ENCODE measurements at places on chromosomes 16 and 17. TPM values are rescaled to one million over a fixed set of nuclear protein-coding genes. Genes with fewer than 3 reads are reported as not detected.

- H3K4me3 ChIP-seq = no peak overlapping the region
- no peaks in the 10 kb centered on the region for H3K36me3 ChIP-seq
- no peak overlapping the region for H3K27ac ChIP-seq
These were observed 7.4 kb downstream of the ADAD2 start for GRCh38 chr16:84198401-84198800.

GRCh38 chr16:12168074-12169000 lies 191.8 kb downstream of the SNX29 start:
- no peaks in the 10 kb centered on the region for H3K36me3 ChIP-seq
- H3K27me3 ChIP-seq = no peaks in the 10 kb centered on the region
- H3K27ac ChIP-seq = no peak overlapping the region
- H3K4me3 ChIP-seq = no peak overlapping the region

DNA sequence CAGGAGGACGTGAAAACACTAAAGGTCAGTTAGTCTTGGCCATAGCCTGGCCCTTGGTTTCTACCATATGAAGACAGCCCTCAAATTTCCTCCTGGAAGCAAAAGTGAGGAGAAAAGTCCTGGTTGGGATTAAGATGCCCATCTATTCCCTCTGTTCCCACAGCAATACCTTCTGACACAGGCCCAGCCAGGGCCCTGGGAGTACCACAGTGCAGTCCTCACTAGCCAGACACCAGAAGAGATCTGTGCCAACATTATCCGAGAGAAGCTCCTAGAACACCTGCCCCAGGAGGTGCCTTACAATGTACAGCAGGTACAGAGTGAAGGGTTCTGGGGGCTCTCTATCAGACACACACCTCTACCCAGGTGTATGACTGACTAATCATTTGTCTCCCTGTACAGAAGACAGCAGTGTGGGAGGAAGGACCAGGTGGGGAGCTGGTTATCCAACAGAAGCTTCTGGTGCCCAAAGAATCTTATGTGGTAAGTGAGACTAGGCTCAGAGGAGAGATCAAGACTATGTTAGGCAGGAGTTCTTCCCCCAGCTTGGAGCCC lies 4.1 kb downstream of the ERAL1 start:
- H3K27me3 ChIP-seq = no peaks in the 10 kb centered on the region
- H3K36me3 ChIP-seq = peaks cover 19% of the 10 kb centered on the region
- DNase-seq = no peak
- H3K27ac ChIP-seq = no peak overlapping the region

- no peaks in the 10 kb centered on the region for H3K27me3 ChIP-seq
- peak; percentile 68 for DNase-seq
- H3K36me3 ChIP-seq = no peaks in the 10 kb centered on the region
- H3K4me3 ChIP-seq = no peak overlapping the region
- no peaks in the 10 kb centered on the region for H3K4me1 ChIP-seq
- no peak overlapping the region for H3K27ac ChIP-seq
These were observed 13.1 kb upstream of the SEPHS2 start for GRCh38 chr16:30458561-30459394.

DNA sequence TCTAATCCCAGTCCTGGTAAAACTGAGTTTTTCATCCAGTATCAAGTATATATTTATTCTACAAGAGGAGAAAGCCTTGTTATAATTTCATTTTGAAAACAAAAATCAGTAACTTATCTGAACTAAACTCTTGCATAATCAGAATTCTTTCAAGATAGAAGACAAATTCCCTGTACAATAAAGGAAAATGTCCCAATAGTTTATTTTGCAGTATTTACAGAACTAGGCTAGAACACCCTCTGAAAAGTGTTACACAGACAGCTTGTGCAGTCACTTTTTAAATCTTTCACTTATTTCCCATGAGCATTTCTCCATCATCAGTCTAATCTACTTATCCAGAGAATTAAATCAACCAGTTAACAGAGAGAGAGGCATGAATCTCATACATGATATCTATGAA lies 48.5 kb downstream of the SPOP start:
- DNase-seq = no peak
- no peaks in the 10 kb centered on the region for H3K27me3 ChIP-seq
- H3K27ac ChIP-seq = peak overlapping the region; percentile 93
- H3K4me3 ChIP-seq = no peak overlapping the region
- no peaks in the 10 kb centered on the region for H3K36me3 ChIP-seq

DNA sequence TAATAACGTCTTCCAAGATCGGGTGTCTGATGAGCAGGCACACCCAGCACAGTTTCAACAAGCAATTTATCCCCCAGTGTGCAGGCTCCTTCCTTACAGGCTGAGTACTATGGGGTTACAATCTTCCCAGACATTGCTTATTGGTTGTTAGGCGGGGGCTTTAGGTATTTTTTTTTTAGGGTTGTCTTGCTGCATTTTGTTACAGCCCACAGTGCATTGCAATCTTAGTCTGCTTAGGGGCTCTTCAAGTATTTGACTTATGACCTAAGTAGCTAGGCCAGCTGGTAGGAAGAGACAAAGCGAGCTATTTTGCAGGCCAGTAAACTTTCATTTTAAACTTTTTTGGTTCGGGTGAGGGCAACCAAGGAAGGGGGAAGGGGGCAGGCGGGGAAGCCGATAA lies 5.8 kb downstream of the PLD6 start:
- peak overlapping the region; percentile 86 for H3K27ac ChIP-seq
- H3K27me3 ChIP-seq = no peaks in the 10 kb centered on the region
- DNase-seq = no peak
- H3K36me3 ChIP-seq = peaks cover 8% of the 10 kb centered on the region
- H3K4me3 ChIP-seq = peak overlapping the region; percentile 17

GRCh38 chr17:82338858-82339633 lies 5.5 kb upstream of the SECTM1 start:
- peak overlapping the region; percentile 38 for H3K4me3 ChIP-seq
- H3K27ac ChIP-seq = peak overlapping the region; percentile 78

ST6GALNAC2 gene
- 16.4 TPM for total RNA-seq
